ENCODE measurements at places on chromosomes 4 and X. TPM values are rescaled to one million over a fixed set of nuclear protein-coding genes. Genes with fewer than 3 reads are reported as not detected.

The OTOP1 gene
- total RNA-seq: not detected

The HTRA3 gene
- total RNA-seq: 17.8 TPM

The GPRASP1 gene
- total RNA-seq: 13.2 TPM

The CT45A10 gene
- total RNA-seq: not detected
